ENCODE measurements at places on chromosomes 6 and 20. TPM values are rescaled to one million over a fixed set of nuclear protein-coding genes. Genes with fewer than 3 reads are reported as not detected.

DNA sequence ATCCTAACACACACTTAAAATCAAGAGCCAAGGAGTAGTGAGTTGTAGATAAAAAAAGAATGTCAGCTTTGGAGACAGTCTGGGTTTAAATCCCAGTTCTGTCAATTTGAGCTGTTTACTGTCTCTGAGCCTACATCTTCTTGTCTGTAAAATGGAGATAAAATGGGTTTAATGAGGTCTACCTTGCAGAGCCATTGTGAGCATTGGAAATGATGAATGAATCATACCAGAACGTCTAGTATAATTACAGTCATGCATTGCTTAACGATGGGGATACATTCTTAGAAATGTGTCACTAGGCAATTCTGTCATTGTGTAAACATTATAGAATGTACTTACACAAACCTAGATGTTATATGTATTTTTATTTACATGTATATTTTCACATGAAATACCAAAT, 17.6 kb upstream of the SGK2 start:
- no peak for DNase-seq

The DEFB124 gene
- not detected for total RNA-seq

- DNase-seq = no peak
Measured at GRCh38 chr6:113539202-113539601, 317.9 kb upstream of the MARCKS start.

DNA sequence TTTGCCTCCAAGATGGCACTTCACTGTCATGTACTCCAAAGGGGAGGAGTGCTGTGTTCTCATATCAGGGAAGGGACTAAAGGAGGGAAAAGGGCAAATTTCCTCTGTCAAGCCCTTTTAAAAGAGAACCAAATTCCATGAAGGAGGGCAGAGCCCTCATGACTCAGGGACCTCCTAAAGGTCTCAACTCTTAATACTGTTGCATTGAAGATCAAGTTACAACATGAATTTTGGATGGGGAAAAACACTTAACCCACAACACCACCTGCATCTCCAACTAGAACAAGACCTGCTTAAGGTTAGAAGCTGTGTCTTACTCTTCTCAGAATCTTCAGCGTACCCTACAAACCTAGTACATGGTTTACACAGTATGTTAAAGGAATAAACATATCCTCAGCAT, 23.7 kb upstream of the FBXO30 start:
- DNase-seq = no peak

DNA sequence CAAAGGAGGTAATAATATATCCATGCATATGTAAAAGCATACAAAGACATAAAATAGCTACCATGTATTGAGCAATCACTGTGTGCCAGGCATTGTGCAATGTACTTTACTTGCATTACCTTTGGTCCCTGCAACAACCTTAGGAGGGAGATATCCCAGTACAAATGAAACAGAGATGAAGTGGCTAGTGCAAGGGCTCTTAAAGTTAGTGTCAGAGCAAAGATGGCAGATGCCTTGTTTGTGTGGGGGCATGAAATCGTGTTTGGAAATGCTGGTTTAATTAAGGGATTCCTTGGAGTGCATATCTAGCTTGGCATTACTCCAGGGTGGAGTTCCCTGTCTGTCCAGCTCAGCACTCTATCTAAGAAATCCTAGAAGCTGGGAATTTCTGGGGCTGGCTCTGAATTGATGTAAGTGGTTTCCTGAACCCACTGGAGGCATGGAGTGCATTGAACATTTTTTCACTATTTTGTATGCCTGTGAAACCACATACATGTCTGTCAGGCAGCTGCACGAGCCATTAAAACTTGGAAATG, 9.8 kb downstream of the PAQR8 start:
- no peak for DNase-seq

- DNase-seq = no peak
Measured at GRCh38 chr6:128358244-128358776, 162.1 kb downstream of the PTPRK start.

DNA sequence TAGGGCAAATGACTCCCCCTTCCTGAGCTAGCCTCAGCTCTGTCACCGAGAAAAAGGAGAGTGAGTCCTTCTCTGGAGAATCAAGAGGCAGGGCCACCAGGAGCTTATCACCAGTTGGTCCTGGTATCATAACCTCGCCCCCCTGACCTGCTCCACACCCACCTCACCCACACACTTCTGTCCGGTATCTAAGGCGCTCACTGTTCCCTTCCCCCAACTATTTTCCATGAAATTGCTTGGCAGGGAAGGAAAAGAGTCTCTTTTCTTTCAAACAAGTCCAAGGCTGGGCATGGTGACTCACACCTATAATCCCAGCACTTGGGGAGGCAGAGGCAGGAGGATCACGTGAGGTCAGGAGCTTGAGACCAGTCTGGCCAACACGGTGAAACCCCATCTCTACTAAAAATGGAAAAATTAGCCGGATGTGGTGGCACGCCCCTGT, 77.6 kb downstream of the ZMYND8 start:
- no peak for DNase-seq

GRCh38 chr6:8086755-8087306, 15.5 kb downstream of the EEF1E1 start:
- DNase-seq = no peak

- no peak for DNase-seq
Measured at GRCh38 chr6:16505711-16506357, 255.4 kb downstream of the ATXN1 start.

DNA sequence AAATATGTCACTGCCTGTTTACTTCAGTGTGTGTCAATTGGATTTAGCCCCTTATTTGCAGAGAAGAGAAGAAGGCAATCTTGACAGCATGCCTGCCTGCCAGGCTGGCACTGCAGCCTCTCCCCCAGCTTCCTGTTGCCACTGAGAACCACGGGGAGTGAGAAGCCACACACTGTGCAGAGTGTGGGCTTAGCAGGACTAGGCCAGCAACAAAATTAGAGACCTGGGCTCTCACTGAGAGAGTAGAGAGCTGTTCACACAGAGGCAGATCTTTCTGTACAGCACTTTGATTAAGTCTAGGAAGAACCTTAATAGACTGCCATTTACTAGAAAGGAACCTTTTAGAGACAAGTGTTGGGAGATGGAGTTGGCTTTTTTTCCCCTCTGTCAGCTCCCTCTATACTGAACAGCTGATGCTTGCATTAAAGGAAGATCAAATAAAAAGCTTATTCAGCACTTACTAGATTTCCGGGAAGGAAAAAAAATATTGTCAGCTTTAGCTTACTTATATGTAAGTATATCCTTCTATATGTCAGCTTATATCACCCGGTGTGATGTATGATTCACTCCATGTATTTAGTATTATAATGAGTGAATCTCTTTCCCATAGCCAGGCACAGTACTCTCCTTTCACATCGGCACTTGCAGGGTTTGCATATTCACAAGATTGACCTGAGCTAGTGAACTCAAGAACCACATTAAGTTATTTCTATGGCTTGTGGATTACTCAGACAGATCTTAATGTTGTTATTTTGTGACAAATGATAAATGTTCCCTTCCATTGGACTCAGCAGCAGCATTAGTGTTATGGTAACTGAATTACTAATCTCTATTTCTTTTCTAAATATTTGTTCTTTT, 851.0 kb upstream of the EPHA7 start:
- DNase-seq = no peak

DNA sequence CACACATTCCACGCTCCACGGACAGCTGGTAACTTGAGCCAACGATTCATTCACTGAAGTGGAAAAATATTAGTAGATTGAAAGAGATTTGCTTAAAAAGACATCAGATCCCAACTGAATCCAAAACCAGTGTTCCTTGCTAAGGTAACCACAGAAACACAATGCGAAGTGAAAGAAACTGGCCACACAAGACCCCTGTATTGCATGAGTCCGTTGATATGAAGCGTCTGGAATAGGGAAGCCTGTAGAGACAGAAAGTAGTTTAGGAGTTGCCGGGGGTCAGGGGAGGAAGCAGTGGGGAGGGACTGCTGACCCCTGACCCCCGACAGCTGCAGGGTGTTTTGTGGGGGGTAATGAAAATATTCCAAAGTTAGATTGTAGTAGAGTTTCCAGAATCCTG, 10.0 kb downstream of the PCK1 start:
- DNase-seq = no peak

DNA sequence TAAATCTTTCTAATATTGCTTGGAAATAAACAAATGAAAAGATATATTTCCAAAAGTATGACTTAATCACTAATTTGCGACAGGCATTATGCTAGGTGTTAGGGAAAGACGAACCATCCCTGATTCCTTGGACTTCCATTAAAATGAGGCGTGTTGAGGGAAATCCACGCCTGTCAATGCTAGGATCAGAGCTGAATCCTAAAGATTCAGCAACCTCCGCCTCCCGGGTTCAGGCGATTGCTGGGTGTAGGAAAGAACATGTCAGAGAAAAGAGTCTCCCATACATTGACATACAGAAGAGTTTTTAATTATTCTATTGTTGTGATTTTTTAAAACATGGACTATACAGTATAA, 16.8 kb upstream of the PRSS16 start:
- no peak for DNase-seq

The CST5 gene
- not detected for total RNA-seq

GRCh38 chr6:20542927-20543602, 8.8 kb downstream of the CDKAL1 start:
- DNase-seq = no peak

DNA sequence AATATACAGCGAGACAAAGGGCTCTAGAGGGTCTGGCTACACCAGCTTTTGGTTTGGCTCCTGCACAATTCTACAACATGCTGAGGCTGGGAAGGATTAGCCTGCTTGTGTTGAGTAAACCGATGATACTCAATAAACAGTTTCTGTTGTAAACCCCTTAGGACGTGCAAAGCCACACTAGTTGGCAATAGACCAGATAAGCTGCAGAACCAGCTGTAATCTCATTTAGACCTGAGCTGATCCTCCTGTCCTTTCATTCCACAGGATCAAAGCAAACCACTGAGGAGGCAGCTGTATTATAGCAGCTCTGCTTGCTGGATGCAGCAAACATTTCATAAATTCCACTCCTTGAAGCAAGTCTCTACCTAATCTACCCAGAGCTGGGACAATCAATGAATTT, 79.7 kb downstream of the MMS22L start:
- DNase-seq = no peak

The ATP6V1G2 gene
- 2.7 TPM for total RNA-seq

DNA sequence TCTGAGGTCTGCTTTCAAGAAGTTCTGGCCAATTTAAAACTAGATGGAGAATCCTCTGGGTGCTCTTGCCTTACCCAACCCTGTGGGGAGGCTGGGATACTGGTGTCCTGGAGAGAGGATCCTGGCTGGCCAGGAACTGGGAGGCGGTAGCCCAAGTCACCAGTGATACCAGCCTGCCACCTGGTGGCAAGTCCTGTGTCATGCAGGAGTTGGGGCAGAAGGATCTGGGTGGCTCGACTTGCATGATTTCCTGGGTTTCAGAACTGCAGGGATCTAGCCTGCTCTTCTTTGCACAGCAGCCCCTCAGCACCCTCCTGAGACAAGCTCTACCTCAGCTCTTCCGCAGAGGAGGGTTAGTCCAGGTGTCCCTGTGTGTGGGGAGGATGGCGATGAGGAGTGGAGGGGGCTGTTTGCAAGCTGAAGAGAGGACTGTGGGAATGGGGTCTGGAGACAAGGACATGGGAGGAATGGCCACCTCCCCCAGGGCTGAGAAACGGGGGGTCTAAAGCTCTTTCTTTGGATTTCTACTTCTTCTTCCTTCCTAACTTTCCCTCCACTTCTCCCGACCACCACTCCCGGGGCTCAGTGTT, 4.2 kb downstream of the KCNK17 start:
- peak; percentile 77 for DNase-seq

The TINAG gene
- total RNA-seq = 0.39 TPM

The BHLHE23 gene
- not detected for total RNA-seq
